ENCODE measurements at places on chromosomes 16 and 17.

- no peak for DNase-seq
Observed at GRCh38 chr17:57523926-57524632, 221.0 kb downstream of the CCDC182 start.

GRCh38 chr16:71514476-71514875 is 11.8 kb upstream of the CHST4 start:
- DNase-seq, result no peak

- no peak for DNase-seq
Observed at GRCh38 chr17:70074956-70075355, at the start of gene KCNJ16. KCNJ16 (plus strand) TSS chr17:70075225; CDS start chr17:70132088, 56,863 bp downstream.

DNA sequence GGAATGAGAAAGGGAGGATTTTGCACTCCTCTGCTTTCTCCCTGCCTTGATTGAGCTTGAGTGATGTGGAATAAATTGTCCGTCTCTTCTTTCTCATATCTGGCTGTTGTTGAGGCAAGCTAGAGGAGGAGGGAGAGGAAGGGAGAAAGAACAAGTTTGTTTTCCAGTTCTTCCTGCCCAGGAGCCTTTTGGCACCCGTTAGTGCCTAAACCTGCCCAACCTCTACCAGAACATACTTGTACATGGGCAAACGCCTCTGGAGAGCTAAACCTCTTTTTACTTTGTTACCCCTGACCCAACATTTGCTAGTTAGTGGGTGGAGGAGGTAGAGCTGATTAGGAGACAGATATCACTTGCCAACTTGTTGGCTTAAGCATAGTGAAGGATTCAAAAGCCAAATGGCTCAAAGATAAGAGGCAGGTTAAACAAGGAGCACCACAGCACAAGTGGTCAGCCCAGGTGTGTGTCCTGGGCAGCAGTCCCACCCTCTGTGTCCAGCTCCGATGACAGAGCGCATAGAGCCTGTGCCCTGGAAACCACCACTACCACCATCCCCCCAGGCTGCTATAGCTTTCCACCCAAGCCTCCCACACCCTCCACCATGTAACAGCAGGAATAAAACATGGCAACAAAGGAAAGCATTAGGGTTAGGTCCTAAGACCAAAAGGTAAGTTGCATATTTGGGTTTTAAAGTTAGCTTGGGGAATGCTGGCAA is 6.5 kb downstream of the ODF4 start:
- DNase-seq, result no peak

DNA sequence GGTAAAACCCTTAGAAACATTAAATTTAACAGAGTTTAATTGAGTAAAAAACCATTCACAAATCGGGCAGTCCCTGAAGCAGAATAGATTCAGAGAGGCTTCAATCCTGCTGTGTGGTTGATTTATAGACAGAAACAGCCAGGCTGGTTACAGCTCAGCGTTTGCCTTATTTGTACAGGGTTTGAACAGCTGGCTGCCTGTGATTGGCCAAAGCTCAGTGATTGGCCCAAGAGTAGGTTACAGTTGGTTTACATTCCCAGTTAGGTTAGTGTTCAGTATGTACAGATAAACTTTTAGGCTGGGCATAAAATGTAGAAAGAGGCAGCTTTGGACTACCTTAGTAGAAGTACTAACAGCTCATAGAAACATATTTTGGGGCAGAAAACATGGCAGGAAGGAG is 210.4 kb upstream of the ELAC2 start:
- no peak for DNase-seq

- DNase-seq, result no peak
Observed at GRCh38 chr16:55039511-55039910, 108.8 kb downstream of the IRX5 start.

GRCh38 chr17:4362141-4362540 is 4.3 kb downstream of the UBE2G1 start:
- no peak for DNase-seq

DNA sequence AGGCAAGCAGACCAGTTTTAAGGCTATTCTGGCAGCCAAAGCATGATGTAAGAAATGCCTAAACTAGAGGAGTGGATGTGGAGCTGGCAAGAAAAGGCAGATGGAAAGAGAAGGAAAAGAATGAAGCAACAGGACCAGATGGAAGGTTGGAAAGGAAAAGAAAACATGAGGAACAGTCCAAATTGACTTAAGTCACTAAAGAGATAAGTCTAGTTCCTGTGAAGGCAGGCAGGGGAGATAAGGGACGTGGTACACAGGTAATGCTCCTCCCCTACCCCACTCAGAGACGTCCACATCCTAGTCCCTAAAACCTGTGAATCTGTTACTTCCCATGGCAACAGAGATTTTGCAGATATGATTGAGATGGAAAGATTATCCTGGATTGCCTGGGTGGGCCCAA is 43.5 kb downstream of the TEX2 start:
- no peak for DNase-seq
